ENCODE measurements at places on chromosomes 6 and 20. TPM values are rescaled to one million over a fixed set of nuclear protein-coding genes. Genes with fewer than 3 reads are reported as not detected.
A peak's percentile ranks its signal among the peaks of the same experiment; 100 is the strongest.

SAMD5 gene
- total RNA-seq: not detected

IP6K3 gene
- not detected for total RNA-seq

ULBP1 gene
- 2.5 TPM for total RNA-seq

GRCh38 chr6:131107151-131107550 is 28.1 kb upstream of the AKAP7 start:
- H3K27me3 ChIP-seq: no peaks in the 10 kb centered on the region
- H3K36me3 ChIP-seq: no peaks in the 10 kb centered on the region
- H3K27ac ChIP-seq: no peak overlapping the region
- DNase-seq: no peak

DNA sequence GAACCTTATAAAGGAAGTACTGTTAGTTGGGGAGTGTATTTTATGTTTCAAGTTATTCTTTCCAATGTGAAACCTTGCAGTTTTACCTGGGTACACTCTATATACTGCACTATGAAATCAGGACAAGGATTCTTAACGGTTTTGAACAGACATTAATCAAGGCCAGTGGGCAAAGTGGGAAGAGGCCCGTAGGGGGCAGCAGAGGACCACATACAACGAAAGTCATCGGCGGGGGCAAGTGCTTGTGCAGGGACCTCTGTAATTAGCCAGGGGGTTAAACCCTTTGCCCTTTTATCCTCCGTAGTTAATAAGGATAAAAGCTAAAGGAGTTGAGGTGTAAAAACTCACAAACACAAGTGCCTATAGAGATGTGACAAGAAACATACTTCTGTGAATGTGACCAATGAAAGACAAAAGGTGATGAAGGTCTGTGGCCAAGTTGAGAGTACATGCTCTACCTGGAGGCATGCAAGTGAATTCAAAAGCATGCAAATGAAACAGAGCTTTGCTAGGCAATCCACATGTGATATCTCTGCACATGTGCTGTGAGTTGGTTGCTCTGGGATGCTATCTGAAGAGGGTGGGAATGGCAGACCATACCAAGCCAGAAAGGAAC is 392.7 kb upstream of the MAN1A1 start:
- DNase-seq: peak; percentile 84
- peaks cover 3% of the 10 kb centered on the region for H3K27me3 ChIP-seq
- no peak overlapping the region for H3K27ac ChIP-seq
- H3K4me3 ChIP-seq: no peak overlapping the region

TSPYL4 gene
- total RNA-seq: 12.2 TPM

SLC32A1 gene
- not detected for total RNA-seq

Measured in activated CD8-positive, alpha-beta T cell treated with anti-CD3 and anti-CD28 coated beads for 36 hours (primary cell).